T-helper 2 cell (primary cell): ENCODE measurements at places on chromosomes 2 and 18.

DNA sequence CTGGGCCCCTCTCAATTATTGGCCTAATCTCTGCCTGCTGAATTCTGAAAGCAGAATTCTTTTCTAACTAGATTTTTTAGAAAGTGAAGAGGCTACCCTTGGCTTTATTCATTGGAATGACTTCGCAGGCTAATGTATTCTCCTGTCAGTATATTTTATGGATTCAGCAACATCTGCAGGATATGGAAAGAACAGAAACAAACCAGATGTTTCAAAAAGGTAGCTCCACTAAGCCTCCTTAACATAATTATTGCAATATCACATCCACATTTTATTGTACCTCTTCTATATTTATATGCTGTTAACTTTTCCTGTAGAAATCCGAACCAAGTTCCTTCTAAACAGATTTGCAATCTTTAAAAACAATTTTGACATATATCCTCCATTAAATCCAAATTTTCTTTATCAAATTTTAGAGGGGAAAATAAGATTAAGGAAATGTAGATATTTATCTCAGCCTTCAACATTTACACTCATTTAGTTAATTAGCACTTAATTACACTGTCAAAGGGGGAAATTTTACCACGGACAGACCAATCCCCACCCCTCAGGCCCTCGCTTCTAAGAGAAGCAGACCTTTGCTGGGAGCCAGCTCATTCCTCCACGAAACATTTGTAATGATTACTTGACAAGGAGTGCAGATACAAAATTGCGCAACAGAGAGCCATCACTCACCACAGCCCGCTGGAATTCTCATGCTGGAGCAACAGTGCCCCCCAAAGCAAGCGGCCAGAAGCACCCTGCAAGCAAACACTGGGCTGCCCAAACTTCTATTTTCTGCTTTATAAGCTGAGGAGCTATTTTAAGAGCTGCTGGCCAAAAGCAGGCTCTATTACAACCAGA is 253.4 kb downstream of the ETAA1 start:
- no peak for DNase-seq

- no peak for DNase-seq
These were observed 170.0 kb downstream of the EPHA4 start for GRCh38 chr2:221402072-221402471.

GRCh38 chr2:98140210-98140609 is 53.2 kb downstream of the VWA3B start:
- no peak for DNase-seq

GRCh38 chr18:57768537-57769326 is 34.4 kb downstream of the ATP8B1 start:
- no peak for DNase-seq

- DNase-seq: no peak
These were observed 3.9 kb downstream of the RPS7 start for GRCh38 chr2:3578987-3579386.

GRCh38 chr18:22643731-22644130 is 226.0 kb upstream of the CTAGE1 start:
- DNase-seq: no peak

DNA sequence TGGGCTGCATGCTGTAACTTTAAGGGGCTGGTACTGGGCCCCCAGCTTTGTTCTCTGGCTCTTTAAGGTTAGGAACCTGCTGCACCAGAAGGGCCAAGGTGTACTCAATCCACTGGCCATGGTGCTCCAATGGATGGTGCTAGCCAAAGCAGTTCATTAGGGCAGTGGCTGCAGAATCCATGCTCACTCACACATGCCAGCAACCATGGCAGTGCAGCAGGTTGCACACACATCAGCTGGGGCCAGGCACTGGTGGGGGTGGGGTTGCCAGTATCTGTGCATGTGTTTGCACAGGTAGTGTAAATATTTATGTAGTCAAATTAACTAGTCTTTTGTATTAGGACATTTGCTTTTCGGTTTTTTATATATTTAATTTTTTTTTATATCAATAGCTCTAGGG is 228.3 kb upstream of the EPC2 start:
- no peak for DNase-seq

GRCh38 chr2:82340578-82341053 is 2036.1 kb upstream of the LRRTM1 start:
- no peak for DNase-seq

DNA sequence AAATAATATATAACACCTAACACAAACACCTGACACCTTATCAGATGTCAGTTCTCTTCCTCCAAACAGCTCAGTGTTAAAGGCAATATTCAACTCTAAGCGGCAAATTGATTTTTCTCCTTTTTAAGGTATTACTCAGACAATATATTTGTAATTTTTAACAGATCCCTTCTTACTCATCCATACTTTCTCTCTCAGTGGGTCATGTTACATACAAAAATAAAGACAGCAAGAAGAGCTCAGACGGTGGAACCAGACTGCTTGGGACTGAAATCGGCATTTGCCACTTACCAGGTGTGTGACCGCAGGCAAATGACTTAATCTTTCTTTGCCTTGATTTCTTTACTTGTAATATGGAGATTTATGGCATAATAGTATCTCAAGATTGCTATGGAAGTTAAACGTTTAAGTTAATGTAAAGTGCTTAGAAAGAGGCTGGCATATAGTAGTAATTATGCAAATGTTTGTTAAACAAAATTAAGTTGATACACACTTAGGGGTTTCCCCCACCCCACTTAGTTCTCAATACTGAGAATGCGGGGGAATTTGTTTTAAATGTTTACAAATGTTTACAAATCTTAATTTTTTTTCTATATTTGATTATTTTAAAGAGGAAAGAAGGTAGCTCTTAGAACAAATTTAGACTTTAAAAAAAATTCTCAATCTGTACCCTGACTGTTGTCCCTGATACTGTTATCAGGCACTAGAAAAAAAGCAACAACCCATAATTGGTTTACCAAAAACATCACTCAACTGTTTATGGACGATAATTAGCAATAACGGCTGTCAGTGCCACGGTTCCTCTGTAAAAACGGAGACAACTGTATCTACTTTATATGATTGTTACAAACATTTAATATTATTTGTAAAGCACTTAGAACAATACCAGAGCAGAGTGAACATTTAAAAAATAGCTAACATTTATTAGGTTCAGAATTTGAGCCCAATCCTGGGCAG is 25.6 kb downstream of the MAP3K2 start:
- DNase-seq: no peak

DNA sequence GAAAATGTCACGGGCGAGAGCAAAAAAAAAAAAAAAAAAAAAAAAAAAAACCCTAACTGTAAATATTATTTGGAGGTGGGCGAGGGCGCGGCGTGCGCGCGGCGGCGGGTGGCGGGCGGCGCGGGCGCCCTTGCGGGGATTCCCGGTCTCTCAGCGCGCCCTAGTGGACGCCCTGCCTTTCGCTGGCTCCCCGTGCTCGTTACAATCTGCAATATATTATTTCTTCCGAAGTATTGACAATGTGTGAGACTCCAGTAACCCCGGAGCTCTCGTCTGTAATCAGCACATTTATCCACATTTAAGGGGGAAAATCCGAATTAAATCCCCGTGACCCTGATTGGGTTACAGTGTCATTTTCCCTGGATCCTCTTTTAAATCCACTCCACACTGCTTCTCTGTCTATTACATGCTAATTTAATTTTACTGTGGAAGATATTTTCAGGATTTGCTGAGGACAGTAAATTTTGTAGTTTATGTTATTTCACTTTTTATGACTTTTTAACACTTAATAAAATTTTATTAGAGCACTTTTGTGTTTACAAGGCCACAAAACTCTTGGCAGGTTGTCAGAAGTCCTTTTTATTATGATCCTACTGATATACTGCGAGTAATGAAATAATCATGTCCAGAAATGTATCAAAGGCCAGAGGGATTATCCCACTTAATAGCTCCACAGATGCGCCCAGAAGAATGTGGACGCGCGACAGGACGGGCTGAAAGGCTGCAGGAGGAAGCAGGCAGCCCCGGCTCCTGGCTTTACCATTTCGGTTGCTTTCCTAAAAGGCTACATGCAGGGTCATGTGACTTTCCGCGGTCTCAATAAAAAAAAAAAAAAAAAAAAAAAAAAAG is 369.1 kb downstream of the MTX2 start:
- peak; percentile 31 for DNase-seq
